PC-3 (cell line): ENCODE measurements at places on chromosomes 1 and 21. TPM values are rescaled to one million over a fixed set of nuclear protein-coding genes. Genes with fewer than 3 reads are reported as not detected.

TEX38 gene
- total RNA-seq = not detected in 2 replicates

DNA sequence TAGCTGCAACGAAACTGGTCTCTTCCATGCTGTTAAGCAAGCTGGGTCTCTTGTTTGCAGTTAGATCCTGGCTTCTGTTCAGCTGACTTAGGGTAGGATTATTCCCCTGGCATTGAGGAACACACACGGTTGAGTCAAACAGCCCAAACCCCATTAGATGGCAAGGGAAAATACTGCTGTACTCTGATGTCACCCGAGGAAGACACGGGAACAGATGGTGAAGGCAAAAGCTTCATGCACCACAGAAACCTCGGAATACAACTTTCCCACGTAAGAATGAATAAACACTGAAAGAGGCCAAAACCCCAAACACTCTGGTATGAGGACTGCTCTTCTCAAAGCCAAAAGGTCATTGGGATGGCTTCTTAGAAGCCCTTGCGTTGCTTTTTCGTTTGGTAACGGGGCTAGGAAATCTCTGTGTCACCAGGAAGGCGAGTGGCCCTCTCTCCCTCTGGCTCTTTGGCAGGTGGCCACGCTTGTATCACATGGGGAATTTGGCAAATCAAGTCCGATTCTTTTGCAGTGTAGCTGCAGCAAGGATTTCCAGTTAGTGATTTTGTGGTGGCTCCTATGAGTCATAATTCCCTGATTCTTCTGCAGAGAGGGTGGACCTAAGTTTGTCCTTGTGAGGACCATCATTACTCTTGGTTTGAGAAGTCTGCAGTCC lies 16.7 kb upstream of the LYST start:
- peak; percentile 88 for DNase-seq

DNA sequence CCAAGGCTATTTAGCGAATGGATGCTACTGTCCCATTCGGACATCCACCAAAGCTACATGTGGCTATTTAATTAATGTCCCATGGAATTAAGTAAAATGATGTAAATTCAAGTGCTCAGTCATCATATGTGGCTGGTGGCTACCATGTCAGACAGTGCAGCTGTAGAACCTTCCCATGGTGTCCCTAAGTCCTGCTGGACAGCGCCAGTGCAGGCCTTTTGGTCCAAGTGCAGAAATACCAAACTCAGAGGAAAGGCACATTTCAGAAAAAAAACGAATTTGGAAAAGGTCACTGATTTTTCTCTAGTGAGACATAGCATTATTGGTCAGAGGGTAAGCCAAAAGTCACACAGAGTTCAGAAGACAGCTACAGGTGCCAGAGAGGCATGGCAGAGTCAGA lies 17.6 kb downstream of the TMPRSS2 start:
- DNase-seq = no peak

DNA sequence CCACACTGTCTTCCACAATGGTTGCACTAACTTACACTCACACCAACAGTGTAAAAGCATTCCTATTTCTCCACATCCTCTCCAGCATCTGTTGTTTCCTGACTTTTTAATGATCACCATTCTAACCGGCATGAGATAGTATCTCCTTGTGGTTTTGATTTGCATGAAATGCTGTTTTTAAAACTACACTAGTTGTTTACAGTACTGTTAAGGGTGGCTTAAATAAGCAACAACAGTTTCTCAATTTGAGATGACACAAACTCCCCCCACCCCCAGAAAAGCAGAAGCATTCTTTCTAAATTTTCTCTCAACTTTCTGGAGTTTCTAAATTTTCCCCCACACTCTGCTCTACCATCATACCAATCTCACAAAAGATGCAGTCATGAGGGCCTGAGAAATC lies 7.1 kb upstream of the SLAMF7 start:
- DNase-seq = no peak

- peak; percentile 7 for DNase-seq
Measured at GRCh38 chr1:97350662-97351061, 570.2 kb downstream of the DPYD start.
